Hippocampal formation (tissue), 2 donors: ENCODE measurements at places on chromosomes 12 and 14.

- DNase-seq = peak; percentile 54
Observed at GRCh38 chr14:35898217-35898775, 72.2 kb downstream of the BRMS1L start.

- DNase-seq = no peak
Observed at GRCh38 chr12:65662590-65662989, 161.7 kb upstream of the HMGA2 start.

DNA sequence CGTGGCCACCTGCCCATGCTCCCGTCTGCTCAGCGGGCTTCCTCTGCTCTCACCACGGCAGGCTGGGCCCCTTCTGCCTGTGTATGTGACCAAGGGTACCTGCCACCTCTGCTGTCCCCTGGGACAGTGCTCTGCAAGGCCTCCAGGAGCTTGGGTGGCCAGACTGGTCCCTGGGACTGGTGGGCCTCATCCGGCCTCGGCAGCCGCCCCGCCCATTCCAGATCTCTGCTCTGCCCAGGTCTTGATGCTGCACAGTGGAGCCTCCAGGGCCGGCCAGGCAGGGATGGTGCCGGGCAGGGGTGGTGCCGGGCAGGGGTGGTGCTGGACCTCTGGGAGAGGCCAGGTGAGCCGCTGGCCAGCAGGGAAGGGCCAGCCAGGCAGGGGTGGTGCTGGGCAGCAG is 9.0 kb downstream of the FBRSL1 start:
- DNase-seq = no peak

- no peak for DNase-seq
Observed at GRCh38 chr14:92922883-92923743, at the start of gene CHGA. Gene CHGA, plus strand, starts transcription at chr14:92923150. Its CDS starts 210 bp downstream, at chr14:92923360.

DNA sequence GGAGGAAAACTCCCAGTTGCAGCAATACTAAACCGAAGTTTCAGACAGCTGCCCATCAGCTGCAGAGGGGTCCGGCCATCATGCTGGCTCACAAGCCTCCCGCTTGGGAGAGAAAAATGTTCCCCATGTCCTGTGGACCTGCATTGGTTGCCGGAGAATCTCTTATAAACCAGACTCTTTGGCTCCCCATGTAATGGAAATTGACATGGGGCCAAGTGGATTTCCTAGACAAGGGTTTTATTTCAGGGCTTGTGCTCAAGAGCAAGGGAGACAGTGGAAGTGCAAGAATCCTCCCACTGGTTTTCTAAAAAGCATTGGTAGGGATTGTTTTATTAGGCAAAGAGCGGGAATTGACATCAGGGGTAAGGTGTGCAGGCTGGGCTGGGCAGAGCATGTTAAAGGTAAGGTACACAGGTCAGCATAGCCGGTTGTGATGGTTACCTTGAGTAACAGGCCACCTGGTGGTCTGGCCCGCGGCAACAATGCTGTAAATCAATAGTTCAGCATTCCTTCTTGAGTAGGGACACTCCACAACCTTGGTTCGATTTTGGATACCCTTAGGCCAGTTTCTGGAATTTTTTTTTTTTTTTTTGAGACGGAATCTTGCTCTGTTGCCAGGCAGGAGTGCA is 135.4 kb downstream of the UNC79 start:
- DNase-seq = no peak

- DNase-seq = no peak
Observed at GRCh38 chr12:56476143-56476542, 7.8 kb downstream of the SPRYD4 start.

- DNase-seq = no peak
Observed at GRCh38 chr12:86748894-86749293, 492.7 kb upstream of the MGAT4C start.

- DNase-seq = no peak
Observed at GRCh38 chr12:30427555-30427954, 268.1 kb downstream of the IPO8 start.

- DNase-seq = no peak
Observed at GRCh38 chr12:62966990-62967506, 32.1 kb upstream of the PPM1H start.

DNA sequence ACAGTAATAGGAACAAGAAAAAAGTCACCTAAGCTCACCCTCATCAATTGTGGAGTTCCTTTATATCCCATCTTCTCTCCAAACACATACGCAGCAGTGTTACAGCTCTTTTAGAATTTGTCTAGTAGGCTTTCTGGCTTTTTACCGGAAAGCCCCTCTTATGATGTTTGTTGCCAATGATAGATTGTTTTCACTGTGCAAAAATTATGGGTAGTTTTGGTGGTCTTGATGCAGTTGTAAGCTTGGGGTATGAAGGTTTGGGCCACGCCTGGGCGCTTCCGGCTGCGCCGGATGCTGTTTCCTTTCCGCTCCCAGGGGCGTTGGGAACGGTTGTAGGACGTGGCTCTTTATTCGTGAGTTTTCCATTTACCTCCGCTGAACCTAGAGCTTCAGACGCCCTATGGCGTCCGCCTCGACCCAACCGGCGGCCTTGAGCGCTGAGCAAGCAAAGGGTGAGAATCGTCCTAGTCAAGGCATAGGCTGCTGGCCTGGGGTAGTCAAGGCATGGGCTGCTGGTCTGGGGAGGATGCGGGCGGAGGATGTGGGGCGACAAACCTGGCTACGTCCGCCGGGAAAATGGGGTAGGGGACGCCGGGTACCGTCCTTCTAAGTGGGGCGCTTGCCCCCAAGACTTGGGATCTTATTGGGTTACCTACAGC is at the start of the genes C12orf57 and RNU7-1:
Gene C12orf57 (plus strand): TSS at position 301 of the 659 bp plus-strand sequence. CDS start 100 bp downstream, at position 401.
Gene RNU7-1 (plus strand): TSS at position 95 of the 659 bp plus-strand sequence.
- DNase-seq = peak; percentile 61

GRCh38 chr14:94123296-94123695 is 6.1 kb downstream of the IFI27L2 start:
- DNase-seq = no peak

DNA sequence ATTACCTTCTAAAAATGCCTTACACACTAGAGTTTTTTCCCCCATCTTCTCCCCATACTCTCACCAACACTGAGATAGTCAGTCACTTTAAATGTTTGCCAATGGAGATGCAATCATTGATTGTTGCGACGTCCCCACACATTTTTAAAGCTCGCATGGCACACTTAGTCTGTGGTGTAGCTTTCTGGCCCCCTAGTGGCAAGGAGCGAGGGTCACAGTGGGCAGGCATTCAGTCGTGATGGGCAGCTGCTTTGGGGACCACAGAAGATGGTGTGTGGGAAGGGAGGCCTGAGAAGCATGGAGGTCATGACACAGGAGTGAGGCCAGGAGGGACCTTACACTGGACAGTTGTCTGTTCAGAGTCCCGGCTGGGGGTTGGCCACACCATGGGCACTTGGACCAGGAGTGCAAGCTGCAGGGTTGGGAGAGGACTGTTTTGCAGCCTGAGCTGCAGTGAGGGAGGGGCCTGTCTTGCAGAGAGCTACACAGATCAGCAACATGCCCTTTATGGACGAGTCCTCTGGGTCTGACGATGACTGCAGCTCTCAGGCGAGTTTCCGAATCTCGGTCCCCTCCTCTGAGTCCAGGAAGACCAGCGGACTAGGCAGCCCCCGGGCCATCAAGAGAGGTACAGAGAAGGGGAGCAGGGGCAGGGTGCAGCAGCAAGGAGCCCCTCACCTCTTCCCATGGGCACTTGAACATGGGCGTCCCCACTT is 28.6 kb downstream of the PIGH start:
- peak; percentile 65 for DNase-seq

GRCh38 chr12:58443273-58443980 is 476.9 kb downstream of the LRIG3 start:
- DNase-seq = no peak

GRCh38 chr12:23944067-23944466 is 5.4 kb downstream of the SOX5 start:
- DNase-seq = no peak

GRCh38 chr14:81423504-81423903 is 23.4 kb upstream of the STON2 start:
- DNase-seq = no peak

- DNase-seq = no peak
Observed at GRCh38 chr12:104718304-104718929, 239.7 kb downstream of the SLC41A2 start.

DNA sequence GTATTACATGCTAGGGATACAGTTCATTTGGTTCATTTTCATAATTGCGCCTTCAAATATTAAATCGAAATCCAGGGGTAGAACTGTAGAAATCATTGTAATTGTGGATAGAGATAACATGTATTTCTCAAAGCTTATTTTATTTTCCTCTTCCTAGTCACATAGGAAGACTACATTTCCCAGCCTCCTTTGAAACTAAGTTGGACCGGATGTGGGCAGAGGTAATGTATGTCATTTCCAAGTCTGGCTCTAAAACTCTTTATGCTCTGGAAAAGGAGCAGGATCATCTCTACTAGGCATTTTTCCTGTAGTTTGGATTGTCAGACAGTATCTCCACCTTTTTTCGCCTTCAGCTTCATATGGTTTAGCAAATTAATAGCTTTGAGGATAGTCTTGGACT is 70.1 kb upstream of the CRY1 start:
- DNase-seq = no peak

GRCh38 chr12:83793616-83794015 is 1106.9 kb downstream of the TMTC2 start:
- DNase-seq = no peak

DNA sequence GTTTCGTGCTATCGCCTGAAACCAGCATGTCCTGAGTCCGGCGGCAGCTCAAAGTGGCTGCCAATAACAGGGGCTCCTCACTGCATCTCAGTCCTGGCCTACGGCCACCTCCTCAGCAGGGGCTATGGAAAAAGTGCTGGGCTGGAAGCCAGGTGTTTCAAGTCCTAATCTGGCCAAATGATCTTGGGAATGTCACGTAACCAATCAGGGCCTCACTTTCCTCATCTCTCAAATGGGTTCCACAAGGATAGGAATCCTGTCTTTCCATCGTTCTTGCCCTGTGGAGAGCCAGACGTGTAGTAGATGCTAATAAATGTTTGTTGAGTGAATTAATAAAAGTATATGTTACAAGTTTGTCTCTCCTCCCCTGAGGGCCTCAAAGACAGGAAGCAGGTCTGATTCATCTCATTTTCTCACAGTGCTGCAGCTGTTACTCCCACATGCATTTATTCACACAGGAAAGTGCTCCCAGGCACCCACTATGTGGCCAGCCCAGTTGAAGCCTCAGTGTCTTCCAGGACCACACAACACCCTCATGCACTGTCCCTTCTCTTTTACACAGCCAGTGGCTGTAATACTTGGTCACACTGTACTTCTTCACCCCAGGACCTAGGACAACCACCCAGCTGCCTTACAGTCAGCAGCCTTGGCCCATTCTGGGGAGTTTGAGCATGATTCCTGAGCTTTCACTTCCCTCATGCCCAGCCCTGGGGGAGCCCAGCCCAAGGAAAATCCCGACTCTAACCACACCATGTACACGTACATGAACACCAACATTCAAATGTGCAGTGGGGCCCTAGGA is 5.0 kb downstream of the CMKLR1 start:
- DNase-seq = no peak

DNA sequence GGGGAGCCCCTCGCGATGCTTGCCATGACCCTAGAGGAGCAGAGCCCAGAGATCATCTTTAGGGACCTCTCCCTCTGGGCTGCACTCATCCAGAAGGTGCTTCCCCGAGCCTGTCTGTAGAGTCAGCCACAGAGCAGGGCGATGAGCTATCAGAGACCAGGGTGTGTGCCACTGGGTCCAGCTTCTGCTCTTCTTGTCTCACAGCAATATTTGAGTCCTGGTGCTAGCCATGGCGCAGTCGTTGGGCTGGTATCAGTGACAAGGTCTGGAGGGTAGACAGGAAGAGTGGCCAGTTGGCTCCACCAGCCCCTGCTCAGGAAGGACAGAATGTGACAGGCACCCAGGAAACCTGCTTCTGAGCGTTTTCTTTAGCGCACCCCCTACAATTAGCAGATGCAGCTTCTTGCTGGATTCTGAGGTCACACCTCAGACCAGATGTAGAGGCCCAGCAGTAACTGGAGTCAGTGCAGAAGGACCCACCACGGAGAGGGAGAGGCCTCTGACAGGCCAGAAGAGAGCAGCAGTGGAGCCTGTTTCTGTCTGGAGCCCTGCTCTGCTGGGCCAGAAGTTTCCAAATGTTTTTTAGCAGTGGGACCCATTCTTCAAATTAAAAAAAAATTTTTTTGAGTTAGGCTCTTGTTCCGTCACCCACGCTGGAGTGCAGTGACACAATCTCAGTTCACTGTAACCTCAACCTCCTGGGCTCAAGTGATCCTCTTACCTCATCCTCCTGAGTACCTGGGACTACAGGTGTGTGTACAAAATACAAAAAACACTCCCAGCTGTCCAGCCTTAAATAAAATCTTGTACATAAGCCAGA is 23.7 kb downstream of the ANKRD9 start:
- no peak for DNase-seq

DNA sequence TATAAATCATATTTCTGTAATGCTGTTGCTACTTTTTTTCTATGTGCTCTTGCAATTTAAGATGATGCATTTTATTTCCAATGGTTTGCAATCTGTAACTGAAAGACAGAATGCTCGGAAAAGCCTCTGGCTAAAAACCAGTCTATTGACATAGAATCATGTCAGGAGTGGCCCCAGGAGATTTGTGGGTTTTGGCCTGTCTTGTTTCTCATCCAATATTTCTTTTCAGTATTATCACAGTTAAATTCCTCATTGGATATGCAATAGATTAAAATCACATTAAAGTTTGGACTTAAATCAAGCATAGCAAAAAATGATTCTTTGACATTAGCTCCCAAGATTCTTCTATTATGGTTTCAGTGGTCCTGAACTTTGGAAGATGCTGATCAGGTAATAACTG is 19.1 kb upstream of the SLC38A2 start:
- DNase-seq = no peak

- DNase-seq = no peak
Observed at GRCh38 chr14:21455592-21455911, 371 bp downstream of the CHD8 start.

GRCh38 chr12:90484094-90484493 is 470.9 kb downstream of the CCER1 start:
- no peak for DNase-seq

DNA sequence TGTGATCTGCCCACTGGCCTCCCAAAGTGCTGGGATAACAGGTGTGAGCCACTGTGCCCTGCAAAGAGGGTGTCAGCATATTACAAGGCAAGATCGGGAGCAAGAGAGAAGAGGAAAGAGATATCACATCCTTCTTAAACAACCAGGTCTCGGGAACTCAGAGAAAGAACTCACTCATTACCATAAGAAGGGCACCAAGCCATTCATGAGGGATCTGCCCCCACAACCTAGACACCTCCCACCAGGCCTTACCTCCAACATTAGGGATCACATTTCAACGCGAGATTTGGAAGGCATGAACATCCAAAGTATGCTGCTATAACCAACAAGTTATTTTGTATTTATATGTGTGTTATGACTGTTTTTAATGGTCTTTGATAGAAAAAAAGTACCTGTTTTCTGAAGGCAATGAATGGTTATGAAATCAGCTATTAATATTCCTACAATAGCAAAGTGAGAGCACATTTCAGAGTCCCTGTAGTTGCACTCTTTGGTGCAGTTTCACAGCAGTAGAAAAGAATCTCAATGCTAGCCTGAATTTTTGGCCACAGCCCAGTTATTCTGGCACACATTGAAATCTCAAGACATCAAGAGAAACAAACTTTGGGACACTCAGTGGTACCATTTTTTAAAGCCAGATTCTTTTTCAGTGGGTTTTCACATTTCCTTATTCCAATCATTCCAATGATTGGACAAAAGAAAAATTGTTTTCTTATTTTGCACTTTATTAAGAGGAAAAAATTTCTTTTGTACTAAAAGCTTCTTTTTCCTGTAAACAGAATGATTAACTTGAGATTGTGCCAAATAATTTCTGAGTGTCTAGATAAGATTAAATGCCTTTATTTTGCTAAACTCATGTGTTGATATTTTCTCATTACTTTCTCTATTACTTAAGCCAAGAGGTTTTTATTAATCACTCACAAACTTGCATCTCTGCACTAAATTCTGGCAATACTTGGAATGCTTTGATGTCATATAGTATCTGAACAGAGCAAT is 582.6 kb upstream of the ATP2B1 start:
- no peak for DNase-seq

GRCh38 chr12:53530920-53531319 is 23.6 kb upstream of the NPFF start:
- DNase-seq = no peak
